ENCODE measurements at places on chromosomes 1 and 21. TPM values are rescaled to one million over a fixed set of nuclear protein-coding genes. Genes with fewer than 3 reads are reported as not detected.

Gene PCBP3
- 2.5 TPM for total RNA-seq

Gene BSDC1
- 73.1 TPM for total RNA-seq

Gene HHAT
- 12.0 TPM for total RNA-seq

Gene FAM163A
- not detected for total RNA-seq

Gene MMP23B
- 40.7 TPM for total RNA-seq

Gene ARHGEF10L
- 14.2 TPM for total RNA-seq

Gene ANGPTL3
- total RNA-seq = not detected

Gene NHLH1
- total RNA-seq = 0.70 TPM

Gene TCHH
- 0.86 TPM for total RNA-seq

Gene CHIA
- not detected for total RNA-seq

Gene RHD
- total RNA-seq = not detected
